ENCODE measurements at places on chromosomes 7 and 10.

- no peak for DNase-seq
Measured at GRCh38 chr7:76383089-76383944, 24.5 kb upstream of the YWHAG start.

DNA sequence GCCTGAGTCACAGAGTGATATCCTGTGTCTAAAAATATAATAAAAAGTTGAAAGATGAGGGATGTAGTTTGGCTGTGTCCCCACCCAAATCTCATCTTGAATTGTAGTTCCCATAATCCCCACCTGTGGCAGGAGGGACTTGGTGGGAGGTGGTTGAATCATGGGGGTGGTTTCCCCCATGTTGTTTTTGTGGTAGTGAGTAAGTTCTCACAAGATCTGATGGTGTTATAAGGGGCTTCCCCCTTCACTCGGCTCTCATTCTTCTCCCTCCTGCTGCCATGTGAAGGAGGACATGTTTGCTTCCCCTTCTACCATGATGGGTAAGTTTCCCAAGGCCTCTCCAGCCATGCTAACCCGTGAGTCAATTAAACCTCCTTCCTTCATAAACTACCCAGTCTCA is 25.1 kb upstream of the UBE3C start:
- no peak for DNase-seq

DNA sequence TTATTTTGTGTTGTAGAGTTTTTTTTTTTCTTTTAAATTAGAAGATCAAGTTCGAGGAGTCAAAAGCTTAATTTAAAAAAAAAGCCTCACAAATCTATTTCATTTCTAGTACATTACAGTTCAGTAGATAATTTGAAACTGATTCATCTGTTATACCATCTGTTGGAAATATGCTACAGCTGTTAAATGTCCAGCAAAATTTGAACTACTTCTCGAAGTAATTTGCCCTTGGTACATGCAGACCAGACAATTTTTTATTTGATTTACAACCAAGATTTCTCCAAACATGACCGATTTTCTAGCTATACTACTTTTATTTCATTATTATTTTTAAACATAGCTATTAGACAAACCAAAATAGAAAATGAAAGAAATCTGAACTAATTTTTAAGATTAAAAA is 647.9 kb downstream of the CNTNAP2 start:
- DNase-seq = no peak

- DNase-seq = no peak
Measured at GRCh38 chr7:129277629-129278028, 52.8 kb downstream of the AHCYL2 start.

- no peak for DNase-seq
Measured at GRCh38 chr10:13851906-13852305, 265.1 kb downstream of the PRPF18 start.

- DNase-seq = no peak
Measured at GRCh38 chr10:120511165-120511564, 54.1 kb downstream of the PLPP4 start.

DNA sequence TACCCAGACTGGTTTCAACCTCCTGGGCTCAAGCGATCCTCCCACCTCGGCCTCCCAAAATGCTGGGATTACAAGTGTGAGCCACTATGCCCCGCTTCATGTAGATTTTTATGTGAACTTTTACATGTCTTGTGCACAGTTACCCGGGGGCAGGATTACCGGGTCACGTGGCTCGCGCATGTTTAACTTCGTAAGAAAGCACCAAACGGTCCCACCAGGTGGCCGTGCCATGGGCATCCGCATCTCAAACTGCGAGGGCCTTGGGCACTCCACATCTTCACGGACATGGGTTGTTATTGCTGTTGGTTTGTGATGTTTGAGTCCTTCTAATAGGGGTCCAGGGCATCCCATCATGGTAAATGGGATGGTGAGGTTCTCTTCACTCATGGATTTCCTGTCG is 636.6 kb upstream of the FOXK1 start:
- no peak for DNase-seq

GRCh38 chr7:48887500-48887899 is 36.8 kb upstream of the CDC14C start:
- DNase-seq = no peak

DNA sequence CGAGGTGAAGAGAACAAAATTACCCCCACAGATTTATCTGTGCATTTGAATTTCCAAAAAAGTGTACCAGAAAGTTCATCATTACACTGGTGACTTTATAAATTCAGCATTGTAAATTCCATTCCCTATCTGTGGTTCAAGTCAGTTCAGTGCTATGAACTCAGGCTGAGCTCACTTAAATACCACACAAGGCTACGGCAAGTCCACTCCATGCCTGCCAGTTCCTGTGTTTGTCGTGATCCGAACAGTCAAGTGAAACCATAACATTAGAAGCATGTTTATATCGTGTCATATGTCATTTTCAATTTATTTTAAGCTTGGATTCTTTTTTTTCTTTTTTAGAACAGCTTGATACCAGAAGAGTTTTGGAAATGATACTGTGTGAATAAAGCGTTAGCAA is 14.8 kb downstream of the MBL2 start:
- DNase-seq = peak; percentile 59

DNA sequence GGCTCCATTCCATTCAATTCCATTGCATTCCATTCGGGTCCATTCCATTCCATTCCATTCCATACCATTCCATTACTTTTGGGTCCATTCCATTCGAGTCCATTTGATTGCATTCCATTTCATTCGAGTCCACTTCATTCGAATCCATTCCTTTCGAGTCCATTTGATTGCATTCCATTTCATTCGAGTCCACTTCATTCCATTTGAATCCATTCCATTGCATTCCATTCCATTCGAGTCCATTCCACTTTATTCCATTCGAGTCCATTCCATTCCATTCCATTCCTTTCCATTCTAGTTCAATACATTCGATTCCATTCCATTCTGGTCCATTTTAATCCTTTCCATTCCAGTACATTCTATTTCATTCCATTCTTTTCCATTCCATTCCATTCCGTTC is 334.0 kb downstream of the ZNF33B start:
- no peak for DNase-seq

- no peak for DNase-seq
Measured at GRCh38 chr7:28358423-28358868, 53.9 kb upstream of the CREB5 start.

DNA sequence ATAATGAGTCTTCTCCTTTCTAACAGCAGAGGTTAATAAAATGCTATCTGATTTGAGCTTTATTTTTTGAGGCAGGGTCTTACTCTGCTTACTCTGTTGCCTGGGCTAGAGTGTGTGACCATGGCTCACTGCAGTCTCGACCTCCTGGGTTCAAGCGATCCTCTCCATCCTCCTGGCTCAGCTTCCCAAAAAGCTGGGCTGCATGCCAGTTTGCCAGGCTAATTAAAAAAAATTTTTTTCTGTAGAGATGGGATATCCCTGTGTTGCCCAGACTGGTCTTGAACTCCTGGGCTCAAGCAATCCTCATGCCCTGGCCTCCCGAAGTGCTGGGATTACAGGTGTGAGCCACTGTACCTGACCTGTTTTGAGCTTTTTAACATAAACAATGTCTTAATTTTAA is 56.7 kb downstream of the SCD start:
- DNase-seq = no peak

- no peak for DNase-seq
Measured at GRCh38 chr7:111499027-111499426, 63.3 kb downstream of the IMMP2L start.

- peak; percentile 55 for DNase-seq
Measured at GRCh38 chr7:100694098-100694745, at the start of gene GIGYF1. Gene GIGYF1, minus strand, starts transcription at chr7:100694250. Its CDS starts 6,012 bp downstream, at chr7:100688238.

DNA sequence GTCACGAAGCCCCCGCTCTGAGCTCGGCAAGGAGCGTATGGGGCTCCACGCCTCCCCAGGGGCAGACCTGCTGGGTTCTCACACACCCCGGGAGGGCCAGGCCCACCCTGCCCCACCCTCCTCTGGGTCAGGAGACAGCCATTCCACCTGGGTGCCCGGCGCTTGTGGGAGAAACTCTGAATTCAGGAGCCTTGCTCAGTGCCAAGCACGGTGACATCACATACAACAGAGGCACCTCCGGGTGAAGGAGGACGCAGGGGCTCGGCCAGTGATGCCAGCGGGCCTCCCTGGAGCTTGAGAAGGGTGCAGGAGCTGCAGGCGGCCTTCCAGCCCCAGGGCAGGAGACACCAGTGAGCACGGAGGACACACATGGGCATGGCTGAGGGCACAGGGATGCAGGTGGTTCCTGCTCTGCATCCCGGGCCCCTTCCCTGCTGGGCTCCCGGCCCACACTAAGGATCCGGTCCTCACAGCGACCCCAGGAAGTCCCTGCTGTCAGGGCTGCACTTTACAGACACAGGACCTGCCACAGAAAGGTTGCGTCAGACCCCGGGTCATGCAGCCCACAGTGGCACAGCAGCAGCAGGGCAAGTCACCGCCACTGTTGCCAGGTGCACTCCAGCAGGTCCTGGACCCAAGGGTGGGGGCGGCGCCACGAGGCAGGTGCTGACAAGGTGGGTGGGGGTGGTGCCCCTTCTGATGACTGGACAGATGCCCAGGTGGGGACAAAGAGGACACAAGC is 108.0 kb downstream of the MAD1L1 start:
- no peak for DNase-seq

DNA sequence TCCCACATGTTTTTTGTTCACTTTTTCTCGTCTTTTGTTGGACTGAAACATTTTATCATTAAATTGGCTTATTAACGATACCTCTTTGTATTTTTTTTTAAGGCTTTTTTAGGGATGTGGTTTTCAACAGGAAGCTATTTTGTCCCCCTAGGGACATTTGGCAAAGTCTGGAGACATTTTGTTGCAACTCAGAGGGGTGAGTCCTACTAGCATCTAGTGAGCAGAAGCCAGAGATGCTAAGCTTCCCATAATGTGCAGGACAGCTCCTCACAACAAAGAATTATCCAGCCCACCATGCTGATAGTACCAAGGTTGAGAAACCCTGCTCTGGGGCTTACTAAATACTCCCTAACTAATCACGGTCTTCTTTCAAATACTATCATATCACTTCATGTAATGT is 63.2 kb downstream of the ATE1 start:
- DNase-seq = no peak

- DNase-seq = peak; percentile 95
Measured at GRCh38 chr10:72784551-72785351, 92.8 kb downstream of the MCU start.
